Astrocyte (in vitro differentiated cells and primary cell): ENCODE measurements at places on chromosomes 3 and 15.

GRCh38 chr3:44974416-44974815, 1.6 kb downstream of the ZDHHC3 start:
- no peak for DNase-seq

- no peak for DNase-seq
These were observed 204.9 kb downstream of the TNIK start for GRCh38 chr3:171255236-171255806.

DNA sequence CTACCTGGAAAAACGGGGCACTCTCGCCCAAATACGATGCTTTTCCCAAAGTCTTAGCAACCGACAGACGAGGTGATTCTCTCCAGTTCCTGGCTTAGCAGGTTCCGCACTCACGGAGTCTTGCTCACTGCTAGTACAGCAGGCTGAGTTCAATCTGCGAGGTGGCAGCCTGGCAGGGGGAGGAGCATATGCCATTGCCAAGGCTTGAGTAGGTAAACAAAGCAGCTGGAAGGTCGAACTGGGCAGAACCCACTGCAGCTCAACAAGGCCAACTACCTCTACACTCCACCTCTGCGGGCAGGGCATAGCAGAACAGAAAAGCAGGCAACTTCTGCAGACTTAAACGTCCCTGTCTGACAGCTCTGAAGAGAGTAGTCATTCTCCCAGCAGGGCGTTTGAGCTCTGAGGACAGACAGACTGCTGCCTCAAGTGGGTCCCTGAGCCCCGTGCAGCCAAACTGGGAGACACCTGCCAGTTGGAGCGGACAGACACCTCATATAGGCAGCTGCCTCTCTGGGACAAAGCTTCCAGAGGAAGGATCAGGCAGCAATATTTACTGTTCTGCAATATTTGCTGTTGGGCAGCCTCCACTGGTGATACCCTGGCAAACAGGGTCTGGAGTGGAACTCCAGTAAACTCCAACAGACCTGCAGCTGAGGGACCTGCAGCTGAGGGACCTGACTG, 73.4 kb upstream of the CADM2 start:
- DNase-seq, result no peak

DNA sequence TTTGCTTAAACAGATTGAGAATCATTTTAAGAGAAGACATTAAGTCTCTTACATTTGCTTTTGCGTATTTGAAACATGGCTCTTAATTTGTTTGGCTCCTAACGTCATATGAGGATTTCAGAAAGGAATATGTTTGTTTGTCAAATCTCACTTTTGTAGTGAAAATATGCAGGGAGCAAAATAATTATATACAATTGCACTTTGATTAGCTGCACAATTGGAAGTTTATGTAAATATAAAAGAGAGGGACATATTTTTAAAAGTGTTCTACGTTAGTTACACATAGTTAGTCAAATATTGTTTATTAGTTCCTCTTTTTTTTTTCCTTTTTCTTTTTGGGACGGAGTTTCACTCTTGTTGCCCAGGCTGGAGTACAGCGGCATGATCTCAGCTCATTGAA, 42.7 kb upstream of the GOLIM4 start:
- no peak for DNase-seq

DNA sequence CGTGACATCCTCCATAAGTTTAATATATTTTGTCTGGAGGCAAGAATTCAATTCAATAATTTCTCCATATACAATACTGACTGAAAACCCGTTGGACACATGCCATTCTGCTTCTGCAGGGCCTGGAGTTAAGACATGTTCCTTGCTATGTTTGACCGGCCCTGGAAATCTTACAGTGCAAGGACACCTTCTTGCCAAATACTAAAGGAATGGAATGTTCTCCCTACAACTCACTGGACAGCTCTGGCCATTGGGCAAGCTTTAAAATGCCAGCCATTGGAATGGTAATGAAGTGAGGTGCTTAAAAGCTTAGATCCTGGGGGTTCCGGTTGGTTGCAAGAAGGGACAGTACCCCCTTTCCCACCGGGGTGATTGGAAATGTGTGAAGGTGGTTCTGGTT, 329.8 kb upstream of the PROK2 start:
- no peak for DNase-seq

GRCh38 chr3:197171481-197172067, 126.8 kb downstream of the DLG1 start:
- peak; percentile 72 for DNase-seq

DNA sequence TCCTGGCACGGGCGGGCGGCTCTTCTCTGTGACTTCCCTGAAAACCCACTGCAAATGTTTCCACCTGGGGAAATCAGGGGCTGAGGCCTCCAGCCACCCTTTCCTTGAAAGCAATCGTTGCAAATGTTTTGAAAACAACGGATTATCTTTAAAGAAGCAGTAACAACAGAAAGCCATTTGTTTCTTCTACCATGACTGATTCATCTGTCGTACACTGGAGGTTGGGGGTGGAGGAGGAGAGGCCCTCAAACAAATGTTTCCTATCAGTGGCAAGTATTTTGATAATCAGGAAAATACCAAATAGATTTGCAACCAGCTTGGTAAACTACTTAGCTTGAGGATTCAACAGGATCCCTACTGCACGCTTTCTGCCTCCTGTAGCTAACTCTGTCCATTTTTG, 114.9 kb downstream of the PDZRN3 start:
- DNase-seq, result no peak

DNA sequence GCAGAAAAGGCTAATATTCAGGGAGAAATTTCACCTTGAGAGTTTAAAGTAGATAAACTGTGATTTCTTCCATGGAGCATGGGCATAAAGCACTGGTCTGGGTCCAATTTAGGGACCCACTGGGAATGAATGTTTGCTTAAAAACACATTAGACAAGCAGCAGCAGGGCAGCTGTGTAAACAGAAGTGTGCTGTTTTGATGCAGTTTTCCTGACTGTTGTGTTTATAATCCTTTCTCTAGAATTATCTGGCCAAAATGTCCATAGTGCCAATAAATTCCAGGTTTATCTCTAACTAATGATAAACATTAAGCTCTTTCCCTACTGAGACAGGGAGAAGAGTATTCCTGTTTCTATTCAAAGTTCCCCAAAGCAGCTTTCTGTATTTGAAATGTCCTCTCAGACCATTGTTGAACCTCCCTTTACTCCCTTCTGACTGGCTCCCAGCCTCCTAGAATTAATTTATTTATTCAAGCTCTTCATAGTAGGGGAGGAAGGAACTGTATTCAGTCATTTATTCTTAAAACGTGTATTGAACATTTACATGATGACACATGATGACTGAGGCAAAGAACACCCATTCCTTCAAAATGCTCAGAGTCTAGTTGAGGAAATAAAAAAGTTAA, 7.0 kb upstream of the TM4SF18 start:
- DNase-seq, result peak; percentile 42
